ENCODE measurements at places on chromosomes 7 and 10. TPM values are rescaled to one million over a fixed set of nuclear protein-coding genes. Genes with fewer than 3 reads are reported as not detected.
A peak's percentile ranks its signal among the peaks of the same experiment; 100 is the strongest.

Gene ACSM6
- not detected for total RNA-seq

Gene ETV1
- 15.2 TPM for total RNA-seq

Gene COL13A1
- 20.1 TPM for total RNA-seq

Gene SEPHS1
- 45.8 TPM for total RNA-seq

GRCh38 chr10:2494399-2494798 is 572.9 kb upstream of the PFKP start:
- no peak for DNase-seq

- no peak for DNase-seq
These were observed 140.9 kb downstream of the ADCYAP1R1 start for GRCh38 chr7:31192986-31193385.

- no peak for DNase-seq
These were observed 334.4 kb downstream of the SUGCT start for GRCh38 chr7:40468891-40469864.

GRCh38 chr7:34406848-34407530 is 251.0 kb upstream of the NPSR1 start:
- no peak for DNase-seq

- peak; percentile 61 for DNase-seq
These were observed 63.5 kb downstream of the ZNF365 start for GRCh38 chr10:62437696-62438095.

GRCh38 chr7:51279391-51280023 is 37.1 kb downstream of the COBL start:
- no peak for DNase-seq

- DNase-seq, result no peak
These were observed 217.3 kb downstream of the ZEB1 start for GRCh38 chr10:31536302-31536701.

- no peak for DNase-seq
These were observed 90.8 kb downstream of the JMJD1C start for GRCh38 chr10:63374991-63375390.

GRCh38 chr7:66505531-66506451 is 122.9 kb upstream of the KCTD7 start:
- no peak for DNase-seq
